ENCODE measurements at places on chromosomes 7 and 10. TPM values are rescaled to one million over a fixed set of nuclear protein-coding genes. Genes with fewer than 3 reads are reported as not detected.

Gene XRCC2
- total RNA-seq, result 0.57 TPM

Gene MEIG1
- not detected for total RNA-seq

Gene SLC18A2
- total RNA-seq, result 2.5 TPM

GRCh38 chr7:105820363-105821066 is 55.9 kb downstream of the ATXN7L1 start:
- H3K27me3 ChIP-seq, result no peaks in the 10 kb centered on the region
- no peak overlapping the region for H3K27ac ChIP-seq
- no peak overlapping the region for H3K4me3 ChIP-seq
- DNase-seq, result no peak
- H3K4me1 ChIP-seq, result no peaks in the 10 kb centered on the region

GRCh38 chr7:157656195-157656769 is 319.5 kb downstream of the DNAJB6 start:
- no peak overlapping the region for H3K27ac ChIP-seq
- no peaks in the 10 kb centered on the region for H3K4me1 ChIP-seq
- no peaks in the 10 kb centered on the region for H3K27me3 ChIP-seq
- DNase-seq, result no peak

- peak overlapping the region; percentile 78 for H3K27ac ChIP-seq
- peaks cover 5% of the 10 kb centered on the region for H3K36me3 ChIP-seq
Observed at GRCh38 chr7:30796105-30796869, 25.1 kb downstream of the MINDY4 start.

DNA sequence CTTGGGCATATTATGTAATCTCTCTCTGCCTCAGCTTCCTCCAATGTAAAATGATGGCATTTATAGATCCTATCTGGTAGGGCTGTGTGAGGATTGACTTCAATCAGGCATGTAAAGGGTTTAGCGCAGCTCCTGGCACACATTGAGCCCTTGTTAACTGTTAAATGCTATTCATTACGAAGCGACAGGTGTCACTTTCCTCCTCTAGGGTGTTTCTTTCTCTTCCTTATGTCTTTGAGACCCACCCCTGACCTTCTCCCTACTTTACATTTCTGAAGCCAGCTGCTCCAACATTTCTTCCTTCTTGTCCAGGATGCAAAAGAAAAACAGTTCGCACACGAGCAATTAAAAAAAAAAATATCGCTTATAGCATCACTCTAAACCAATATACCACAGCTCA is 5.7 kb upstream of the R3HCC1L start:
- no peak overlapping the region for H3K4me3 ChIP-seq
- no peaks in the 10 kb centered on the region for H3K36me3 ChIP-seq
- no peak for DNase-seq
- H3K27ac ChIP-seq, result no peak overlapping the region
- H3K4me1 ChIP-seq, result no peaks in the 10 kb centered on the region

GRCh38 chr10:32948451-32948850 is 9.6 kb downstream of the ITGB1 start:
- H3K27me3 ChIP-seq, result no peaks in the 10 kb centered on the region
- H3K27ac ChIP-seq, result peak overlapping the region; percentile 96
- DNase-seq, result no peak
- peaks cover 78% of the 10 kb centered on the region for H3K4me1 ChIP-seq

DNA sequence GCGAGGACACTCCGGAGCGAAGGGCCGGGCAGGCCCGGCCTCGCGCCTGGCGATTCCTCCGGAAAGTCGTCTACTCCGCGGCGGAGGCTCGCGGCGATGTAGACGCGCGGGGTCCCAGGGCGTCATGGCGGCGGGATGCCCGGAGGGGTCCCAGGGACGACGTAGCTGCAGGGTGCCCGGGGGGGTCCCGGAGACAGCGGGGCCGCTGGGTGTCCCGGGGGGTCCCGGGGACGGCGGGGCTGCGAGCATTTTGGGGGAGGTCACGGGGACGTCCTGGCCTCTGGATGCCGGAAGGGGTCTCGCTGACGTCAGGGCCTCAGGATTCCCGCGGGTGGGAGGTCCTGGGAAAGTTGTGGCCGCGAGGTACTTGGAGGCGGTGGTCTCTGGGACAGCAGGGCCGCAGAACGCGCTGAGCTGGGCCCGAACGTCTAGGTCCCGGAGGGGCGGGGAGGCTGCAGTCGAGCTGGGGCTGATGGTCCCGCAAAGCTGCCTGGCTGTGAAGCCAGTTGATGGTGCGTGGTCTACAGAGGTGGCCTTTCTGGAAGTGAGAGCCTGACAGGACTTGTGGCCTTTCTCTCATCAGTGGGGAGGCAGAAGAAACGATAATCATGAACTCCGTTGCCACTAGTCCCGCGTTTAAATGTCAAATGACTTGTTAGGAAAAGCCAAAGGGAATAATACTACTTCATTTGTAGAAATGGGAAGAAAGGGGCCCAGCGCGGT is 637 bp downstream of the HSPA14 start:
- peak; percentile 90 for DNase-seq
- H3K27me3 ChIP-seq, result no peaks in the 10 kb centered on the region
- peaks cover 18% of the 10 kb centered on the region for H3K4me1 ChIP-seq
- H3K36me3 ChIP-seq, result peaks cover 19% of the 10 kb centered on the region
- peak overlapping the region; percentile 94 for H3K4me3 ChIP-seq

DNA sequence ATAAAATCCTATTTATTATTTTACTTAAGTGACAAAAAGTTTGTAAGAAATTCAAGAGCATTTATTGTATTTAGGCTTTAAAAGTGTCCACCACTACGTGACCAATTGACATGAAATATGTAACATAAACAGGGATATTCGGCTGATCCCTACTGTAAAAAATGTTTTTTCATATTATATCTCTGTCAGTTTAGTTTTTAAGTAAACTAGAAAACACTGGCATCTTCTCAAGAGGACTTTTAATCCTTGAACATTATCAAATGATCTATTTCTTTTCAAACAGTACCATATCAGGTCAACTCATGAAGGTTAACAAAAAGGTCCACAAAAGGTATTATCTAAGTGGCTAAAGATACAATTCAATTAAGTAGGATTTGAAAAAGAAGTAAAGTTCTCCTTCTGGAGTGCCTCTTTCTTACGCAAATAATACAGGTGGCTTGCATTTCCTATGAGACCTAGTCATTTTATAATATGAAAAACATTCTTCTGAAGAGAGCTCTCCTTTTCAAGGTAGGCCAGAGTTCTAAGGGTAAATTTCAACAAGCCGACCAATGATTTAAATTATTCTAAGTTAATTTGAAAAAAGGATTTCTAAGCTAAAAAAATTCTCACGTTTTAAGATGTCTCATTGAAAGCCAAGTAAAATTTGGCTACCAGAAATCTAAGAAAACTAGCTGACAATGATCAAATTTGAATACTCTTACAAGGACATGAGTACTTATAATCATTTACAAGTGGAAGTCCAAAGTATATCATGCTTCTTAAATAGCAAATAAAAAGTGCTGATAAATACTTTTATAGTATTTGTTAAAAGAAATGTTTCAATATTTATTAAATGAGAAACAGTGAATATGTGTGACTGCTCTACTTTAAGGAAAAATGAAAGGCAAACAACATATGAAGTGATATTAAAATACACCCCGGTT is 133.5 kb downstream of the NRBF2 start:
- H3K36me3 ChIP-seq, result no peaks in the 10 kb centered on the region
- peak overlapping the region; percentile 86 for H3K27ac ChIP-seq
- H3K4me3 ChIP-seq, result peak overlapping the region; percentile 58
- no peaks in the 10 kb centered on the region for H3K27me3 ChIP-seq
- DNase-seq, result no peak

- no peak for DNase-seq
- no peaks in the 10 kb centered on the region for H3K4me1 ChIP-seq
- H3K36me3 ChIP-seq, result no peaks in the 10 kb centered on the region
- no peaks in the 10 kb centered on the region for H3K27me3 ChIP-seq
- no peak overlapping the region for H3K4me3 ChIP-seq
Observed at GRCh38 chr7:130478991-130479390, 12.9 kb upstream of the MEST start.
